NCI-H2029 treated with DMSO at 0.1 percent for 48 hours (cell line): ENCODE measurements at places on chromosomes 3 and 15.

DNA sequence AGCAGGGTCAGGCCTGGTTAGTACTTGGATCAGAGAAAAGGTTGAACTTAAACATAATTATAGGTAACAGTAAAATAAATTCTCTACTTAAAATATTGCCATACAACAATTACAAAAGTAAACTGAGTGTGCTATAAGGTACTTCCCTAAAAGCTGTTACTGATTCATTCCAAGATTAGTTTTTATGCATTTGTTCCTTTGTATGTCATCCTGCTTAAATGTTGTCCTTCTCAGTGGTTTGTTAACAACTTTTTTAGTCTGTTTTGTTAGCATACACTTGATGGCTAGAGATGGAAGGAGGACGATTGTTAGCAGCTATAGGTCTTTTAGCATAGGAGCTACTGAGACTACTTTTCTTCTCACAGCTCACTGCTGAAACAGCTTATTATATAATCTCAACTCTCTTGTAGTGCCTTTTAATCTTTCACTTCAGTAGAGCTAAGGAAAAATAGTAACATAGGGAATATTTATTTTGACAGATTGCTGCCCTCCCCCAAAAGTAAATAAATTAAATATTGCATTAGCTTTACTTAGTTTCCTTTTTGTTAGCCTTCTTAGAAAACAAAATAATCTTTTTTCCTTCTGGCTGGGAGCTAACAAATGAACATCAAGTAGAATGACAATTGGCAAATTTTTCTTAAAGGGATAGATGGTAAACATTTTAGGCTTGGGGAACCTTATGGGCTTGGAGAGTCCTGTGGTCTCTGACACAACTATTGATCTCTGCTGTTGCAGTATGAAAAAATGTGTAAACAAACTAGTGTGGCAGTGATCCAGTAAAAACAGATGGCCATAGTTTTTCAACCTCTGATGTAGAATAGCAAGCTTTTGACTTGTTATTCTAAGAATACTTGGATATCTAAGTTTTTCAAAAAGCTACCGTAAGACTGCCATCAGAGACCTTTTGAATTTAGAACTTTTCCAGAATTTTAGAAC, 39.5 kb downstream of the USP8 start:
- DNase-seq, result no peak

GRCh38 chr15:33112541-33113105, 81.9 kb downstream of the FMN1 start:
- DNase-seq, result no peak

DNA sequence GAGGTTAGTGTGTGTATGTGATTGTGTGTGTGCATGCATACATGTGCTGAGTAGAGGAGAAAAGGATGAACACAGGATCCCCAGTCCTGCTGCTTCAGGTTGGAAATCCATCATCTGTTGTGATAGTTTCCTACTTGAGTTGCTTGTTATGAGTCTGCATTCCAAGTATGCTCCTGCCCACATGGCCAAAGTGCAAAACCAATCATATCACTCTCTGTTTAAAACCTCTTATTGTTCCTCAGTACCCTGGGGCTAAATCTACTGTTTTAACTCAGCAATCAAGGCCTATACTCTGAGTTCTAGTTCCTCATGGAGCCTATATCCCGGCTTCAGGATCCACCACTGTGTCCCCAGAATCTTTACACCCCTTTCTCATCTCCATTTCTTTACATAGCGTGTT, 139.9 kb upstream of the TLE3 start:
- no peak for DNase-seq

- no peak for DNase-seq
These were observed 193.5 kb downstream of the TNIK start for GRCh38 chr3:171266740-171267073.

DNA sequence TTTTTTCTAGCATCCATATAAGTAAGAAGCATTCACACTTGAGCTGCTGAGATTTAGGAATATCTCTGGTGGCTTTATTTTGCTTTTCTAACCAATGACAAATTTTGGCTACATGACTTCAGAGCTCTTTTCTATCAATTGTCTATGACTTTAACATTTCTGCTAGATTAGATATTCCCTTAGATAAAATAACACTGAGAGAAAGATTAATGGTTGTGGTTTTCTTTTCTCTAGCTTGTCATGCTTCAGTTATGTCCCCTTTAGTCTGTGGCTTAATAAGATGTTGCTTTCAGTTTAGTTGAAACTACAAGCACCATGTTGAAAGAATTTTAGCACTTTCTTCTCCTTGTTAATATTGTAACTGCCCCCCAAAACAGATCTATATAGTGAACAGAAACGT, 665.6 kb upstream of the CCDC54 start:
- no peak for DNase-seq

GRCh38 chr3:125055331-125055912, 375 bp downstream of the HEG1 start:
- no peak for DNase-seq

DNA sequence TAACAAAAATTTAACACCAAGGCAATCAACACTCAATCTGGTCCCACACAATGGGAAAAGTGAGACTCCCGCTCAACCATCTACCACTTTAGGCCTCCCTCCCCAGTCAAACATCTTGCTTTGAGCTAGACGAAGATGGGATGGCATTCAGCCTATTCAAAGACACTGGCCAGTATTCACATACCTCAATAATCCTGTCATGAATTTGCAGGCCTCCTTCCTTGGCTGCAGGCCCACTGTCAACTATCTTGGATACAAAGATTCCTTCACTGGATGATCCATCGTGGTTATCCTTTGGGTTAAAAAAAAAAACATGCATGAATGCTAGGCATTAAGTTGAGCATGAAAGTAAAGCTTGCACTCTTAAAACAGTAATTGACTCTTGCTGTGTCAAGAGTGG, 22.6 kb downstream of the PDZRN3 start:
- no peak for DNase-seq

- DNase-seq, result no peak
These were observed 183.3 kb downstream of the SATB1 start for GRCh38 chr3:18241837-18242236.

GRCh38 chr3:197709135-197709534, 27.6 kb downstream of the RUBCN start:
- no peak for DNase-seq

DNA sequence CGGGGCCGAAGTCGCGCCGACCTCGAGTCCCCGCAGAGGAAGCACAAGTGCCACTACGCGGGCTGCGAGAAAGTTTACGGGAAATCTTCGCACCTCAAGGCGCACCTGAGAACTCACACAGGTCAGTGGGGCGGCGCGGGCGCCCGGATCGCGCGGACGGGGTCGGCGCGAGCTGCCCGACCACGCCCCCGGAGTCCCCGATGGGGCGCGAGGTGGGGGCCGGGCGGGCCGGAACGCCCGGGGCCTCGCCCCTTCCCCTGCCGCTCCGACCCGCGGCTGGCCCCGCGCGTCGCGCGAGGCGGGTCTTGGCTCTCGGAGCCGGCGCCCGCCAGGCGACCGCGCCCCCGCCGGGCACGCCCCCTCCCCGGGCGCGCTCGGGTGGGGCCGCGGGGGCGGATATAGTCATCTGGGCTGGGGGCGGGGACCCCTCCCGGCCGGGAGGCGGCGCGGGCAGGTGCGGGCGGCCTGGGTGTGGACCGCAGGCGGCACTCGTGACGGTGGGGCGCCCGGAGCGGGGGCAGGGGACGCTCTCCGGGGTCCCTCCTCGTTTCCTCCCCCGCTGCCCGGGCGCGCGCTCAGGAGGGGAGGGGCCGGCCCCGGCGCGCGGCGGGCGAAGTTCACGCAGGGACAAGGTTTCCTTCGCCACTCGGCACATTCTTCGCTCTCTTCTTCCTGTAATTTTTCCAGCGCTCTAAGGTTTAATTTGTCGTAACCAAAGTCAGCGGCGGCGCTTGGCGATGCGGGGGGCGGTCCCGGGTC, 1.2 kb downstream of the KLF13 start:
- no peak for DNase-seq

DNA sequence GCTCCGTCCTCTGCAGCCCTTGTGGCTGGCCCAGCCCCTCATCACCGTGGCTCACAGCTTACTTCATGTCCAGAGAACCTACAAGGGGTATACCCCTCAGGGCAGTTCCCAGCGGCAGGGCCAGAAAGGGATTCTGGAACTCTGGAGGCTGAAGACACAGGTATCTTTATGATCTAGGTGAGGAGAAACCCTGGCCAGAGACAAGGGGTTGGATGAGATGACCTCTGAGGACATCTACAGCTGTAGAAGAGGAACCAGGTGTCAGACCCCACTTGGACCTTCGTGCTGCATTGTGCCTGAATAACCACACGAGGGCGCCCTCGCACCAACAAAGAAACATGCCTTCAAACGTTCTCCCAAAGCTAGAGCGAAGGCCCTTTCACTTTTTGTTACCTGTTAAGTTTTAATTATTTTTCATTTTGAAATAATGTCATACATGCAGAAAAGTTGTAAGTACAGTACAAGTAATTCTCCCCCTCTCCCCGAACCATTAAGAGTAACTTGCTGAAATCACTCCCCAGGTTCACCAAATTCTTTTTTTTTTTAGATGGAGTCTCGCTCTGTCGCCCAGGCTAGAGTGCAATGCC, 118.7 kb upstream of the SMAD3 start:
- no peak for DNase-seq

- no peak for DNase-seq
These were observed 948.1 kb downstream of the FHIT start for GRCh38 chr3:60303160-60303559.

- DNase-seq, result no peak
These were observed 23.7 kb downstream of the SH3GL3 start for GRCh38 chr15:83470887-83471286.

GRCh38 chr3:189303584-189303983, 131.8 kb downstream of the TPRG1 start:
- DNase-seq, result no peak

DNA sequence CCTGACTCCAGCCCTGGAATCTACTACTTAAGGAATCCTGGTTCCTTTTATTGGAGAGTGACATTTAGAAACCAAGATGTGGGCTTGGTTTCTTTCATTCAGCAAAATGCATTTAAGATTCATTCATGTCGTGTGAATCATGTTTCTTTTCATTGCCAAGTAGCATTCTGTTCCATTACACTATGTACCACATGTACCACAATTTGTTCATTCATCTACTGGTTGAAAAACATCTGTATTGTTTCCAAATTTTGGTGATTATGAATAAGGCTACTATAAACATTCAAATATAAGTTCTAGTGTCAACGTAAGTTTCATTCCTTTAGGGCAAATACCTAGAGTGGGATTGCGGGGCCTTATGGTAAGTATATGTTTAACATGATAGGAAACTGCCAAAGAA, 264.2 kb downstream of the VPS13C start:
- no peak for DNase-seq

DNA sequence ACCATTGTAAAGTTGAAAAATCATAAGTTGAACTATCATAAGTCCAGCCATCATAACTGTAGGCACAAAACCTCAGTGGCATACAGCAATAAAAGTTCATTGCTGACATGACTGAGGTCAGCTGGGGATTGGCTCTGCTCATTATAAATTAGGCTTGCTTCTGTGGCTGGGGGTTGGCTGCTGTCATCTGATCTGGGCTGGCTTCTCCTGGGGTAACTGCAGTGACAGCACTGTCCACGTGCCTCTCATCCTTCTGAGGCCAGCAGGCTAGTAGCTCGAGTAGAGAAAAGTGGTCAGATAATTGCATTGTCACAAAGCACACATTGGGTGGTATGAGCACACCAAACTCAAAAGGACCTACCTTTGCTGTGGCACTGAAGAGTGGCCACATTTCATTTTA, 31.3 kb downstream of the CMTM7 start:
- no peak for DNase-seq

GRCh38 chr3:130506031-130506430, 10.9 kb upstream of the COL6A6 start:
- no peak for DNase-seq

DNA sequence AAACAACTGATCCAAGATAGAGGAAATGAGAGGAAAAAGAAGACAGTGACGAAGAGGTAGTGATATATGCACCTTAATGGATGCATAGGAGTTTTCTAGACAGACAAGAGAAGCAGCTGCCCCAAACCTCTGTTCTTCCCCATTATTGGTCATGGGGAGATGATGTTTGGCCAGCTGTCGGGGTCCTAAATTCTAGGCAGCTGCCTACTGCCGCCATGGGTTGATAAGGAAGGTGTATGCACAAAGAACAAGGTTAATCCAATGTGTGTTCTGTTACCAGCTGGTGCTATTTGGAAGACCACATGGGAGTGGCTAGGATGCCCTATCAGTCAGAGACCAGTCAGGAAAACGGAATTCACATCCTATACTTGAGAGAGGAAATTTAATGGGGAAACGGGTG, 47.4 kb downstream of the NTRK3 start:
- no peak for DNase-seq

- DNase-seq, result no peak
These were observed 32.0 kb downstream of the FOXL2 start for GRCh38 chr3:138914870-138915502.

DNA sequence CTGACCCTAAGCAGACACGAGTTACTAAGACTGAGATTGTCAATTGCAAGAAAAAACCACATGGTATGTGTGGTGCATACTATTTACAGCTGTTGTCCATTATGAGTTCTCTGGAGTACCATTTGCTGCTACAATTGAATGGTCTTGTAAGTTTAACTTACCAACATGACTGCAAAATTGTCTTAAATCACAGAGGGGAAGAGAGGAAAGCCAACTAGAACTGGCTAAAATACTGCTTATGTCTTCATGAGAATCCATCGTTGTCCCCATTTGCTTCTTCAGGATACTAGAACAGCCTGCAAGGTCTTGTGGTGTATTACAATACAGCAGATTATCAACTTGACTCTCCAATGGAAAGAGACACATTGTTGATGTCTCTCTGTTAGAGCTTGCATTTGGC, 313.2 kb downstream of the AGBL1 start:
- no peak for DNase-seq

GRCh38 chr3:6779140-6779539, 81.8 kb upstream of the GRM7 start:
- no peak for DNase-seq

DNA sequence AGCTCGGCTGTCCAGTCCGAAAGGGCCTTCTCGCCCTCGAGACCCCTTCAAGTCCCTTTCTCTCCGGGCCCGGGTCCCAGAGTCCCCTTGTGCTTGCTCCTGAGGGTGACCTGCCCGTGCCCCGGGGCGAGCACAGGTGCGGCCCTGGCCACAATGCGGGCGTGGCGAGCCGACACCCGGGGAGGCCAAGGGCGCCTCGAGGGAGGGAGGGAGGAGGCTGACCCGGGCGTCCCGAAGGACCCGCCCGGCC, 810 bp upstream of the MEF2A start:
- DNase-seq, result no peak

DNA sequence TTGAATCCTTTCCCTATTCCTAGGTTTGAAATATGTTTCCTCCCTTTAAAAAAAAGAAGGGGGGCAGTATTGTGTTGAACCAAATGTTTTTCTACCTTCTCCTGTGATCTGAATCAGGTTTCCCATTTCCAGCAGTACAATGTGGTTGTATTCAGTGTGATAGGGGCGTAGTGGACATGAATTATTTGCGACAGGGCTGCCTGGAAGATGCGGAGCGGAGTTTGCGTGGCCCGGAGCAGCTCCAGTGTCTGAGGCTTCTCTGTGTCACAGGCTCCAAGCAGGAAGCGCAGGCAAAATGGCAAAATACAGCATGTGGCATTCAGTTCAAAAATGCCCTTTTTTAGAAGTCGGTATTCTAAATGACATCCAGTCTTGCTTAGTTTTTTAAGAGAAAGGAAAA, 154.4 kb downstream of the PGPEP1L start:
- DNase-seq, result peak; percentile 39
